ENCODE measurements at places on chromosomes 16 and 17.

GRCh38 chr17:40470932-40471828, 27.9 kb downstream of the IGFBP4 start:
- DNase-seq, result no peak

GRCh38 chr16:27377666-27378485, 24.1 kb upstream of the IL21R start:
- DNase-seq, result no peak

DNA sequence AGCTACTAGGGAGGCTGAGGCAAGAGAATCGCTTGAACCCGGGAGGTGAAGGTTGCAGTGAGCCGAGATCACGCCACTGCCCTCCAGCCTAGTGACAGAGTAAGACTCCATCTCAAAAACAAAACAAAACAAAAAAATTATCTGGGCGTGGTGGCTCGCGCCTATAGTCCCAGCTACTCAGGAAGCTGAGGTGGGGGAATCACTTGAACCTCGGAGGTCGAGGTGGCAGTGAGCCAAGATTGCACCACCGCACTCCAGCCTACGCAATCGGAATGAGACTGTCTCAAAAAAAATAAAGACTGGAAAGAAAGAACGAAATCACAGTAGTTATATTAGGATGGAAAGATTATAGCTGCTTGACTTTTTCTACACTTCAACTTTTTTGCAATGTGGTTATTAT, 18.9 kb downstream of the COG1 start:
- DNase-seq, result no peak

DNA sequence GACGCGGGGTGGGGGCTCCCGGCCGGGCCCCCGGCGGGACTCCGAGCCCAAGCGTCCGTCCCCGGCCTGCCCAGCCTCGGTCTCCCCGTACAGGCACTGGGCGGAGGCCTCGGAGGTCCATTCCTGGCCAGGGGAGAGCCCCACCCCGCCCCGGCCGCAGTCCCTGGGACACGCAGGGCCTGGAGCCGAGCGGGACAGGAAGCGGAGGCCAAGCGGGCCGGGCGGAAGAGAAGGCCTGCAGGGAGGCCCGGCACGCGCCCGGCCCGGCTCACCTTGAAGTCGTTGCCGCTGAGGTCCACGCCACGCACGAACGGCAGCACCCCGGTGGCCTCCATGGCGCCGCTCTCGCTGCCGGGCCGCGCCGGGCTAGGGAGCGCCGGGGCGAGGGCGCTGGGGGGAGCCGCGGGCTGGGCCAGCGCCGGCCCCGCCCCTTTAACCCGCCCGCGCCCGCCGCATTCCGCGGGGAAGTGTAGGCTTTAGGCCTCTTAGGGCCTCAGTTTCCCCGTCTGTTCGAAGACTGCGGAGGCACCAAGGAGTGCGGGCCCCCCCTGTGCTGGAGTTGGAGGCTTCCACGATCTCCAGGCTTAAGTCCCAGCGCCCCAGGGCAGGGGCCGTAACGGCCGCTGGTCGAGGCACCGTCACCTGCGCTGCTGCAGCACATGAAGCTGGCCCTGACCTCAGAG, at the start of gene FLII:
Gene FLII (minus strand): TSS at position 383 of the 683 bp plus-strand sequence. CDS start 48 bp downstream, at position 335.
- DNase-seq, result peak; percentile 12

GRCh38 chr17:45366049-45366448, 49.2 kb upstream of the MAP3K14 start:
- no peak for DNase-seq

DNA sequence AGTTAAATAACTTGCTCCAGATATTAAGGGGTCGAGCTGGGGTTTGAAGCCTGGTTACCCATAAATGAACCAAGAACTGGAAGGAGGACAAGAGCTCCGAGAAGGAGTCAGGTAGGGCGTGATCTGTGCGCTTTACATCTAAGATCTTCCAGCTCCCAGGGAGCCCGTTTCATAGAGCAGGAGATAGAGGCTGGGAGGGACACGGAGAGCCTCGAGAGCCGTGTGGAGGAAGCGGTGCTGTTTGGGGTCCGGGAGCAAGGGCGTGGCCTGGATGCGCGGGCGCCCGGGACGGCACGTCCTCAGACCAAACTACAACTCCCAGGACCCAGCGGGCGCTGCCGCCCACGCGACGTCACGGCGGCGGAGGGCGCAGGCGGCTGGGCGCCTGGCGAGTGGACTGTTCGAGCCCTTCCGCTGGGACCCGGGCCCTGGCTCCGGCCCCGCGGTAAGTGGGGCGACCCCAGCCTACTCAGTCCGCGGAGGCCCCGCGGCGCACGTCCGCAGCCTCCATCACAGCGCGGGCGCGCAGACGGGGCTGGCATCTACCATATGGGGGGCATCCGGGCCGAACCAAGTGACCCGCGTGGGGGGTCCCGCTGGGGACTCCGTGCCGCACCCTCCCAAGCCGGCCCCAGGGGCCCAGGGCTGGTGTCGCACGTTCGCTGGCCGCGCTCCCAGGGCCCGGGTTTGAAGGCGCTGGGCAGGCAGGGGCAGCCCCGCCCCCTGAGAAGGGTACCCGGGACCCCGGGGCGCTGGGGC, at the start of gene BCKDK:
Gene BCKDK (plus strand): TSS at position 352 of the 759 bp plus-strand sequence. CDS start 838 bp downstream, outside the sequence.
- peak; percentile 55 for DNase-seq

DNA sequence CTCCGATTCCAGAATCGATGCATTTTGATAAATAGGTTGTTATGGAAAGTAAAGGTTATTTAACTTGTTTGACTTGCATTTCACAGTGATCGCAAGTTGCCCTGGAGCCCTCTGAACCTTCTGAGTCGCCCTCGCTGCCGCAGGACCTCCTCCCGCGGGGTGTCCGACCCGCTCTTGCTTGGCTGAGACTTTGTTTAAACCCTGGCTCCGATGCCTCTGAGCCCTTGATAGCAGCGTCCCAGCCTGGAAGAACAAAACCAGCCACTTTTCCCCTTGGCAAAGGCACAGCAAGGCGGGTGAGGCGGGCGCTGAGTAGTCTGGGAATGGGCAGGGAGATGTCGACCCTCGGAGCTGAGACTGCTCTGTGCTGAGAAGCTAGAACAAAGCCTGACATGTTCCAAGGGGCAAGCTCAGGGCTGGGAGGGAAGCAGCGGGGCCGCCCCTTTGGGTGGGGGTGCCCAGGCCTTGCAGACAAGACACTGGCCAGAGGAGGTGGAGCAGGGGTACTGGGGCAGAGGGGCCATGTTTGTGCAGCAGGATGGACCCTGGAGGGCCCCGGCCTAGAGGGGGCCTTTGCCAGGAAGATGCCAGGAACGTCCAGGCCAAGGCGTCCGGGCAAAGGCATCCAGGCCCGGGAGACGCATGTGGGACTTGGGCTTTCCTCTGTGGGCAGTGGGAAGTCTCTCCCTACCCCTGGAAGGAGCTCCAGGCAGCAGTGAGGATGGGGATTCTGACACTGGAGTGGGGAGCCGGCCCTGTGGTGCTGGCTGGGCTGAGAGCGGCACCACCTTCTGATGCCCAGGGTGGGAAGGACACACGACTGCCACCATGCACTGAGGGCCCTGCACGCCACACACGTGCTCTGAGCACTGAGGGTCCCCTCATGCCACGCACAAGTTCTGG, 30.3 kb upstream of the CDH15 start:
- no peak for DNase-seq

GRCh38 chr16:56600398-56600999, 7.9 kb upstream of the MT2A start:
- no peak for DNase-seq

- DNase-seq, result no peak
These were observed 16.0 kb downstream of the ZBTB4 start for GRCh38 chr17:7463372-7463846.
